ENCODE measurements at places on chromosomes 11 and 22.

- no peak for DNase-seq
These were observed 161.7 kb upstream of the PGR start for GRCh38 chr11:101291279-101291678.

GRCh38 chr11:111452817-111453552, 59.2 kb downstream of the BTG4 start:
- no peak for DNase-seq

DNA sequence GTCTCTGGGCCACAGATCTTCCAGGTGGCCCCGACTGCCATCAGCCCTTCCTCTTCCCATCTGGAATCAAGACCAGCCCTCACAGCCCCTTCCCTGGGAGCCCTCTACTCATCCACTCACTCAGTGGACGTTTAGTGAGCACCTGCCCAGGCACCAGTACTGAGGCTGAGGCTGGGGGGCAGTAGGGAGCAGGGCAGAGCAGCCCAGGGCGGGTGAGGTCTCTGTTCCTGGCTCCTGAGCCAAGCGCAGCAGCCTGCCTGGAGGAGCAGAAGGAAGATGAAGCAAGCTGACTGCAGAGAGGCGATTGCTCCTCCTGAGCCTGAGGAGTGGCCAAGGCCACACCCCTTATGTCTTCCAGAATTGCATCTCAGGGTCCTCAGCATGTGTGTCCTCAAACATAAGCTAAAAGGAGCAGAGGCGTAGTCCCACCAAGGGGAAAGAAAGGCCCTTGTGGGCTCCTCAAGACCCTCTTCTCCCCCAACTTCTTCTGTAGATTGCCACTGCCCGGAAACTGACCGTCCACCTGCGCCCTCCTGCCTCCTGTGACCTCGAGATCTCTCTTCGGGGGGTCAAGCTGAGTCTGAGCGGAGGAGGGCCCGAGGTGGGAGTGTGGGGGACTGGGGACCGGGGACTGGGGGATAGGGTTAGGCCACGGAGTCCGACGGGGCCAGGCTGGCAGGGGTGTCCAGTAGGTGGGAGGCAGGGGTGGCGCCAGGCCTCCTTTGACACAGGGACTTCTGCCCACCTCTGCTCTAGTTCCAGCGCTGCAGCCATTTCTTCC, 5.8 kb downstream of the MAPK8IP2 start:
- DNase-seq = no peak

DNA sequence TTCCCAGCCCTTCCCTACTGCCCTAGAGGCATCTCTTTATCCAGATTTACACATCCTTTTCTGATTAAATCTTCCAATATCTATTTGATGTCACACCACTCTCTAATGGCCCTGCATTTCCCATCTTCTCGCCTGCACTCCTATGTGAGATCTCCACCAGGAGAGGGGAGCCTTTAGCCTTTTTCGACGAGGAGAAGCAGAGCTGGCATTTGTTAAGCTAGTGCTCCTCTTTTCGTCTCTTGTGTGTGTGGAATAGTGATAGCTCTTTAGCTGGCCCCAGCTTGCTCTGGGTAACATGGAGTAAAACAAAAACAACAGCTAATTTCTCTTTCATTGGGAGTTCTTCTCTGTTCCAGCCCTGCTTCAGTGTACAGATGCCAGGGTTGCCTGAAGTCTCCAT, 536.5 kb downstream of the NTM start:
- DNase-seq = no peak

DNA sequence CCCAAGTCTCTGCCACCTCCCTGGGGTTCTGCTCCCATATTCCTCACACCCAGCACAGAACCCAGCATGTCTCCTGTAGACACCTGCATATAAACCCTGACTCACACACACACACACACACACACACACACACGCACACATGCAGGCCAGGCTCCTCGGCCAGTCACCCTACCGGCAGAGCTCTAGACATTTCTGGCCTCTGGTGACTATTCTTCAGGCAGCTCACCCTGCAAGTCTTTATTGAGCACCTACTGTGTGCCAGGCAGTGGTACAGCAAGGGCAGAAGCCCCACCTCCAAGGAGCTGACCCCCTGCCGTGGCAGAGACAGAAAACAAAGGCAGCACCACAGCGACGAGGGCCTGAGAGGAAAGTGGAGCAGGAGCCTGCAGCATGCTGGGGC, 50.3 kb downstream of the CDKN1C start:
- no peak for DNase-seq

Measured in fibroblast of skin of left quadriceps (primary cell).